ENCODE measurements at places on chromosomes 13 and 19.

DNA sequence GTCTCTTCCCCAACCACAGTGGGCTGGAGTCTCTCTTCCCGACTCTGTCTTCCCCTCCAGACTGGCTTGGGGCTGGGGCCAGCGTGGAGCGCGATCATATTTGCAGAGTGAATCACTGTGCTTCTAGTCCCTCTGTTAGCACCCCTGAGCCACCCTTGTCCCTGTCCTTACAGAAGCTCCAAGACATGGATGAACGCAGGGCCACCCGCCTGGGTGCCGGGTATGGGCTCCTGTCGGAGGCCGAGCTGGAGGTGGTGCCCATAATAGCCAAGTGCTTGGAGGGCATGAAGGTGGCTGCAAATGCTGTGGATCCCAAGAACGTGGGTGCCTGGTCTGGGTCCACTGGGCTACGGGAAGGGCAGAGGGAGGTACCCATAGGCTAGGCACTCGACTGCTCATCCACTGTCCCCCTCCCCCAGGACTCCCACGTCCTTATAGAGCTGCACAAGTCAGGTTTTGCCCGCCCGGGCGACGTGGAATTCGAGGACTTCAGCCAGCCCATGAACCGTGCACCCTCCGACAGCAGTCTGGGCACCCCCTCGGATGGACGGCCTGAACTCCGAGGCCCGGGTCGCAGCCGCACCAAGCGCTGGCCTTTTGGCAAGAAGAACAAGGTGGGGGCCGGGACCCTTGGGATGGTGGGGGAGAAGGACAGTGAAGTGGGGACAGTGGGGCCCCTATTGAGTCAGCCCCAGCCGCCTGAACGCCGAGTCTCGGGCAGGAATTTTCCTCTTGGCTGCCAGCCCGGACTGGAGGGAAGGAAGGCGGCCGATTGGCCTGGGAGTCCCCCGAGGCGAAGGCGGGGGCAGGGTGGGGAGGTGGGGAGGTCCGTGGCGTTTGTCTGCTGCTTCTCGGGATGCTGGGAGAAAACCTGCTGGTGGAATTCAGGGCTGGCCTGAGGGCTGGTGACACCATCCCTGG is 5.2 kb downstream of the TRIP10 start:
- no peak overlapping the region for H3K4me3 ChIP-seq
- H3K4me1 ChIP-seq = peaks cover 55% of the 10 kb centered on the region
- peaks cover 53% of the 10 kb centered on the region for H3K36me3 ChIP-seq
- no peak for DNase-seq
- no peaks in the 10 kb centered on the region for H3K27me3 ChIP-seq
- peak overlapping the region; percentile 26 for H3K27ac ChIP-seq

- no peak for DNase-seq
- H3K36me3 ChIP-seq = no peaks in the 10 kb centered on the region
- no peaks in the 10 kb centered on the region for H3K27me3 ChIP-seq
- H3K4me3 ChIP-seq = peak within 1 kb of the TSS; percentile 48
Measured at GRCh38 chr19:18612772-18613588, at the start of gene TMEM59L. Gene TMEM59L (plus strand): TSS chr19:18612870. CDS start chr19:18612959, 89 bp downstream.

- H3K4me3 ChIP-seq = no peak overlapping the region
- H3K36me3 ChIP-seq = no peaks in the 10 kb centered on the region
- no peak overlapping the region for H3K27ac ChIP-seq
- no peaks in the 10 kb centered on the region for H3K4me1 ChIP-seq
- H3K27me3 ChIP-seq = 0 out of 3 replicates have a peak, but pooled peaks cover under 1% of the 10 kb centered on the region
Measured at GRCh38 chr13:44004878-44005277, 125.2 kb downstream of the LACC1 start.

- H3K27me3 ChIP-seq = peaks cover 8% of the 10 kb centered on the region
- no peaks in the 10 kb centered on the region for H3K36me3 ChIP-seq
- no peaks in the 10 kb centered on the region for H3K4me1 ChIP-seq
- H3K27ac ChIP-seq = no peak overlapping the region
- no peak for DNase-seq
Measured at GRCh38 chr19:55907286-55907685, 24.9 kb downstream of the NLRP13 start.

- no peaks in the 10 kb centered on the region for H3K36me3 ChIP-seq
- H3K27ac ChIP-seq = peak overlapping the region; percentile 11
- DNase-seq = no peak
- peaks cover 83% of the 10 kb centered on the region for H3K4me1 ChIP-seq
Measured at GRCh38 chr13:48579165-48579918, 46.5 kb upstream of the RCBTB2 start.

- H3K4me1 ChIP-seq = no peaks in the 10 kb centered on the region
- H3K4me3 ChIP-seq = no peak overlapping the region
- no peaks in the 10 kb centered on the region for H3K36me3 ChIP-seq
- H3K27me3 ChIP-seq = no peaks in the 10 kb centered on the region
- H3K27ac ChIP-seq = no peak overlapping the region
Measured at GRCh38 chr19:31970027-31970461, 375.4 kb upstream of the ZNF507 start.

- H3K36me3 ChIP-seq = no peaks in the 10 kb centered on the region
- no peak for DNase-seq
- no peaks in the 10 kb centered on the region for H3K4me1 ChIP-seq
- no peak overlapping the region for H3K27ac ChIP-seq
- H3K27me3 ChIP-seq = peaks cover 4% of the 10 kb centered on the region
Measured at GRCh38 chr13:22000191-22000590, 329.3 kb downstream of the FGF9 start.

DNA sequence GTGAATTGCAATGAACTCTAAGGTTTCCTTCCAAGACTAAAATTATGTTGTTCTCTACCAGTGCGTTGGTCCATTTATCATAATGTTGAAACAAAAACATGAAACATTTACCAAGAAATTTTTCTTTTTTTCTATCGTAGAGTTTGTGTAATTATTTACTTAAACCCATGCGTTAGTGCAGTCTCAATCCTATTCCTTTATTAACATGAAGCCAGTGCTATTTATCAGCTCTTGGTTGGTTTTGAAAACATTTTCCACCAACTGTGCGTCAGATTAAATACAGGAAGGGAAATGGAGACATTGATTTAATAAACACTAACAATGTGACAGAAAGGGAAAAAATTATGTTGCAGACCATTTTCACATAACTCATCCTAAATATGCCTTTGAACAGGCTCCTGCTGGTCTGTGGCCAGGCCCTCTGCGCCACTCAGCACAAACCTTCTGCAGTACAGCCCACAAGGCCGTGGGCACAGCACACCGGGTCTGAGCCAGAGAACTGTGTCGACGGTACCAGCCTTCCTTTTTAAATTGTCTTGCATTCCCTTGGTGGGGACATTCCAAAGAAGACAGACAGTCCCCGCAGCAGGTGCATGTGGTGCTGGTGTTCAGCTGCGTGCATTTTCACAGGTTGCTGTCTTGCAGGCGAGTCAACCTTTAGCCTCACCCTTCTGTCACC is 135.8 kb downstream of the SHISA2 start:
- H3K4me1 ChIP-seq = no peaks in the 10 kb centered on the region
- H3K27ac ChIP-seq = no peak overlapping the region
- H3K4me3 ChIP-seq = no peak overlapping the region

GRCh38 chr13:44306371-44307192 is 67.0 kb upstream of the SERP2 start:
- no peak overlapping the region for H3K4me3 ChIP-seq
- H3K4me1 ChIP-seq = 0 out of 2 replicates have a peak, but pooled peaks cover 11% of the 10 kb centered on the region
- peaks cover 9% of the 10 kb centered on the region for H3K27me3 ChIP-seq
- DNase-seq = no peak
- no peak overlapping the region for H3K27ac ChIP-seq

- H3K36me3 ChIP-seq = no peaks in the 10 kb centered on the region
- no peak overlapping the region for H3K4me3 ChIP-seq
- H3K4me1 ChIP-seq = peaks cover 21% of the 10 kb centered on the region
- DNase-seq = no peak
- H3K27ac ChIP-seq = no peak overlapping the region
- no peaks in the 10 kb centered on the region for H3K27me3 ChIP-seq
Measured at GRCh38 chr13:110092831-110093247, 214.1 kb downstream of the COL4A1 start.

- peak within 1 kb of the TSS; percentile 48 for H3K27ac ChIP-seq
- H3K4me1 ChIP-seq = peaks cover 17% of the 10 kb centered on the region
- peak; percentile 58 for DNase-seq
- peak within 1 kb of the TSS; percentile 66 for H3K4me3 ChIP-seq
- H3K36me3 ChIP-seq = no peaks in the 10 kb centered on the region
- no peaks in the 10 kb centered on the region for H3K27me3 ChIP-seq
Measured at GRCh38 chr19:56594783-56595547, at the start of gene ZNF71. Gene ZNF71 (plus strand): TSS chr19:56595302. CDS start chr19:56601559, 6,257 bp downstream.

- H3K27ac ChIP-seq = no peak overlapping the region
- H3K4me1 ChIP-seq = peaks cover 7% of the 10 kb centered on the region
- peaks cover 3% of the 10 kb centered on the region for H3K27me3 ChIP-seq
- H3K36me3 ChIP-seq = peaks cover 13% of the 10 kb centered on the region
- no peak for DNase-seq
- no peak overlapping the region for H3K4me3 ChIP-seq
Measured at GRCh38 chr19:45349430-45349941, 8.9 kb downstream of the KLC3 start.

DNA sequence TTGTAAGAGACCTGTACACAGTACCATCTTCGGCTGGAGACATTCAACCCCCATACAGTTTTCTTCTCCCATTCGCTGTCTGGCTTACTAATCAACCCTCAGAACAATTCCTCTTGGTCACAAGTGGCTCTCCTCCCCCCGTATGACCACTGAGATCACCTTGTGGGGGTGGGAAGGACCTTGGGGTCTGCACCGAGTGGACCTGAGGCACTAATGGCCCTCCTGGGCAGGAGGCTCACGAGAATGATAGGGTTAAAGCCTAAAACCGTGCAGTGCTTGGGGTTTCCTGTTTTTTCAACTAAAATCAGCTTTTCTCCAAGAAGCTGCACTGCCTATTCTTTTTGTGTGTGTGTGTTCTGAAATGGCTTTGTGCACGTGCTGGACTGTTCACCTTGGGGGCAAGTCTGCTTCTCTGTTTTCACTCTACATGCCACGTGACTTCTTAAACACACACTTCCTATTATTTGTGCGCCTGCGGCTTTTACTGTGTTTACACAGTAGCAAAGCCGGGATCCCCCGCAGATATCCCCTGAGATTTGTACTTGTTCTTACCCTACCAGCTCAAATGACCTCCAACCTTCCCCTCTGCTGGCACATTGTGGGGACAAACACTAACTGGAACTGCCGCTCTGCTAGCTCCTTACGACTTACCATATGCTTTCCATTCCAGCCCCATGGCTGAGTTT is 12.3 kb downstream of the RBM26 start:
- H3K4me3 ChIP-seq = peak overlapping the region; percentile 11
- DNase-seq = peak; percentile 93
- peaks cover 5% of the 10 kb centered on the region for H3K36me3 ChIP-seq
- H3K27ac ChIP-seq = peak overlapping the region; percentile 71

DNA sequence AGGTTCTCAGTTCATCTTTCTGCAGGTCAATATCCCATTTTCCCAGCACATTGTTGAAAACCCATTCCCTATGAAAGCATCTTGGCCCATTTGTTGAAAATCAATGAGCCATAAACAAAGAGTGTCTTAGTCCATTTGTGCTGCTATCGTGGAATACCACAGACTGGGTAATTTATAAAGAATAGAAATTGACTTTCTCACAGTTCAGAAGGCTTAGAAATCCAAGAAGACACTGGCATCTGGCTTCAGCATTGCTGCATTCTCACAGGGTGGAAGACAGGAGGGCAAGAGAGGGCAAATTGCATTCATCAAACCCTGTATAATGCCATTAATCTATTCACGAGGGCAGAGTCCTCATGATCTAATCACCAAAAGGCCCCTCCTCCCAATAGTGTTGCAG is 34.1 kb downstream of the ZNF823 start:
- H3K27ac ChIP-seq = no peak overlapping the region
- H3K4me3 ChIP-seq = no peak overlapping the region
- DNase-seq = no peak
- H3K27me3 ChIP-seq = no peaks in the 10 kb centered on the region

DNA sequence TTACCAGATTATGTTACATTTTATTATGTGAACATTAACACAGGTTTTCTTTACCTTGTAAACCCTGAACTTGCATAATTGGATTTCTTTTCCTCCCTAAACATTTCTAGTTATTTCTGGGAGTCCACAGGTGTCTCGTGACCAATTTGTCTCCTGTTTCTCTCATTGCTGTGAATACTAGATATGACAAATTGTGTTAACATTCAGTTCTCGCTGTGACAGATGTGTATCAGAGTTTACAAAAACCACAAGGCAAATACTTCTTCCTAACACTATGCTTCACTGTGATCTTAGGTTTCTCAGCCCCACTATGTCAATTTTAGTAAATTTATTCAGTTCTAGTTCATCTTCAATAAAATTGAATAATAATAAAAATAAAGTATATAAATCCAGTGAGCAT is 1554.9 kb downstream of the EFNB2 start:
- no peak overlapping the region for H3K27ac ChIP-seq
- H3K36me3 ChIP-seq = no peaks in the 10 kb centered on the region
- no peaks in the 10 kb centered on the region for H3K4me1 ChIP-seq
- DNase-seq = no peak
- no peaks in the 10 kb centered on the region for H3K27me3 ChIP-seq

GRCh38 chr13:90084684-90085290 is 1262.7 kb upstream of the MIR17HG start:
- no peak overlapping the region for H3K4me3 ChIP-seq
- no peak for DNase-seq
- H3K27ac ChIP-seq = no peak overlapping the region

DNA sequence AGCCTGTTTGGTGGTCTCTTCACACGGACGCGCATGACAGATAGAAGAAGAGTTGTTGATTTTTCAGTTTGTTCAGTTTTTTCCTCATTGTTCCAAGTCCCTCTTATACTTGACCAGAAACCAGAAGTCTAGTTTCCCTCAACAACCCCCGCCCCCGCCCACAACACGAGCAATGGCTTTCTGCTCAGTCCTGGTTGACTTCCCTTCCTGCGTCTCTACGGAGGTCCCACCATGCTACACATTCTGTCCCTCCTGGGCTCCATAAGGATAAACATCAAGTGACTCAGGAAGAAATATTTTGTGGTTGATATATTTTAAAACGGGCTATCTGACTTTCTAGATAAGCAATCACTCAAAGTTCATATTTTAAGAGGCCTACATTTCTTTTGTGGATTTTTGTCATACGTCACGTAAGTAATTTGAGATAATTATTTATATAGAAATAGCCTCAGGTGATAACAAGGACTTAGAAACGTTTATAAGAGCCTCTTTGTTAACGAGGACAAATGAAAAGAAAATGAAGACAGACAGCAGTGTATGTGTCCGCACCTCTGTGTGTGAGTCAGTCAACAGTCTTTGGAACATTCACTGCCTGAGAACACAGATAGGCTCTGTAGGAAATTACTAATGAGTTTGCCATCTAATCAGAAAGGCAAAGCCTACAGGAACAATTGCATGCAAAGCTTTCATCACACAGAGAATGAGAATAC is 214.4 kb downstream of the RAP2A start:
- no peak for DNase-seq
- no peaks in the 10 kb centered on the region for H3K27me3 ChIP-seq
- no peaks in the 10 kb centered on the region for H3K4me1 ChIP-seq
- no peak overlapping the region for H3K4me3 ChIP-seq
- no peaks in the 10 kb centered on the region for H3K36me3 ChIP-seq
